ENCODE measurements at places on chromosomes 7 and 10.

DNA sequence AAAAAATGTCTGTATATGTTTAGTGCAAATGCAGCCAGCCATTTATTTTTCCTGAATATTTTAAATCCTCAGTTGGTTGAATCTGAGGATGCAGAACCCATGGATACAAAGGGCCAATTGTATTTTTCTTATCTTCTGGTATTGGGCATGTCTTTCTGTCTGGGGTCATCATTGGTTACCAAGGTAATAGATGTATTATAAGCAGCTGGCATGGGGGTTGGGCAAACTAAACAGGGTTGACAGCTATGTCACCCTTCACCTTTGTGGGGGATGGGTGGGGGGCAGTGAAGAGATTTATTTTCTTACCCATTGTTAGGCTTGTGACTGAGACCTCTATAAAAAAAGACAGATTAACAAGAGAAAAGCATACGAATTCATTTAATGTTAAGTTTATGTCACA lies 38.8 kb downstream of the CDHR3 start:
- no peak for DNase-seq

DNA sequence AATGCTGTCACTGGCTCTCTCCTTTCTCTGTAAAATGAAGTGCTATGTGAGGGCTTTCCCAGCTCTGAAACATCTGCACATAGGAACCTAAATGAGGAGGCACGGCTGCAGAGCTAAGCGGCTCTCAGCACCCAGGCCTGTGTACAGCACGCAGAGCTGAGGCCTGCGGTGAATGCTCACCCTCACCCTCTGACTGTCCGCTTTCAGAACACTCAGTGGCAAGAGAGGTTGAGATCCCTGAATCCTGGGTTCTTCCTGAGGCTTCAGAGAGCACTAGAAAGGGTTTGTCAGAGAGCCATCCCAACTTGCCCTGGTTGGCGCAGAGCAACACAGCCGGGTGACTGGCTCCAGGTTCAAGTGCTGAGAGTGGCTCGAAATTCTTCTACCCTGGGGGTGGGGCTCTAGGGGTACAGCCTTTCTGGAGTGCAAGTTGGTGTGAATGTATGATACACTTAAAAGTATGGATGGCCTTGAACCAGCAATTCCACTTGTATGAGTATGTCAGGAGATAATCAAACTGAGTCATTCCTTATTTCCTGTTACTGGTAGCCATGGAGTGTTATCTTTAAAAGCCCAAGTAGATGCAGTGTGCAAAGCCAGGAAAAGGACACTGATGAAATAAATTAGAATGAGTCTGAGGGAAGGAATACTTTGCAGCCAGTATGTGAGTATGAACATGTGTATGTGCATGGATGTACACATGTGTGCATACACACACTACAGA lies 1.7 kb upstream of the CCDC201 start:
- DNase-seq: no peak

- no peak for DNase-seq
These were observed 66.0 kb downstream of the EBF3 start for GRCh38 chr10:129897871-129898626.

GRCh38 chr10:133590970-133591359 lies 25.6 kb upstream of the SYCE1 start:
- no peak for DNase-seq

DNA sequence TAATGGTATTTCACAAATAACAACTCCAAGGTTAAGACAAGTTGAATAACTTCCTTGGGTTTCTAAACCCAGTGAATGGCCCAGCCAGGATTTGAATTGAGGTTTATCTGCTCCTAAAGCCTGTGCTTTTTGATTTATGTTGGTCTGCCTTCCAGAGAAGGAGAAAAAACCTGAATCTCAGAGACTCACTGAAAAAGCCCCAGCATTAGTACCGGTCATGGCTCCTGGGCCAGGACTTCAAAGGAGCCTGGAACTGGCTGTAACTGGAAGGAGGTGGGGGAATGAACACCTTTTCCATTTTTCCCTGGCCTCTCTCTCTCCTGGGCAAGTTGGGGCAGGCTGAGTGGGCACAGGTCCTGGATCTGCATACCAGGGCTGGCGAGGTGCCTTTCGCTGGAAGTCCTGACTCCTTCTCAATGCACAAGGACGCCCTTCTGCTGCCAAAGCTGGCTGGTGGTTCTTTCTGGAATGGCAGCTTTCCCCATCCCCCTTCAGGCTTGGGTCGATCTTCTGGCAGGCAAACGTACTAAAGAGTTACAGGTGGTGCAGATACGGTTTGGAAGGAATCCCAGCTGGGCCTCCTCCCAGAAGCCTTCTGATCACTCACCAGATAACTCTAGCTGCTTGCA lies 268.2 kb downstream of the PTEN start:
- DNase-seq: no peak

DNA sequence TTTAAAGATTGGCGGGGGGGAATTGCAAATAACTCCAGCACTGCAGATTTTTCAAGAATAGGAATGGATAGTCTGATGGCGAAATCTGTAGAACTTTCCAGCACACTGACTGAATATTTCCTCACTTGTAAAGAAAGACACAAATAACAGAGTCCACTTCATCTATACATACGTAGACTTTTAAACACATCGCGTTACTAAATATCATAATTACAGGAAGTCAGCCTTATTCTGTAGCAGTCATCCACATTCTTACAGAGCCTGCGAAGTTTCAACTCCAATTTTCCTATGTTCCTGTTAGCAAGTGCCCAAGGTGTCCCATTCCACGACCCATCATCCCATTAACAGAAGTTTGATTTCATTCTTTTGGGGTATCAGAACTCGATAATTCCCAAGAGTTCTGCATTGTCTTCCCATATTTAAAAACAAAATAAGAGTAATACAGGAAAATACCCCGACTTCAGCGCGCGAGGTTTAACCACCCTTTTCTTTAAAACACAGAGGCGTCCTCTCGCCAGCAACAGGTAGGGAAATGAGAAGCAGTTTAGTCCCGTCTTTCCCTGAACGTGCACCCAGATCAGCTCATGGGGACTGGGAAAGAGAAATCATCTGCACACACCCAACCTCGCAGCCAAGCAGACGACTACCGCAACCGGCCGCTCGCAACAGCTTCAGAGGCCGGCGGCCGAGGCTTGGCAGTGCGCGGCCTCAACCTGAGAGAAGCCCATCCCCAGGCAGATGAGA lies 880 bp downstream of the HERC4 start:
- no peak for DNase-seq

- DNase-seq: no peak
These were observed 18.3 kb downstream of the LIPM start for GRCh38 chr10:88820748-88821401.
